CD4-positive, alpha-beta memory T cell (primary cell): ENCODE measurements at places on chromosomes 6 and 20. TPM values are rescaled to one million over a fixed set of nuclear protein-coding genes. Genes with fewer than 3 reads are reported as not detected.

Gene ZNF334
- not detected for total RNA-seq

Gene TSHZ2
- total RNA-seq, result 30.2 TPM

Gene HTR1E
- total RNA-seq, result not detected

Gene LINC00237
- total RNA-seq, result not detected

Gene ID4
- total RNA-seq, result not detected

DNA sequence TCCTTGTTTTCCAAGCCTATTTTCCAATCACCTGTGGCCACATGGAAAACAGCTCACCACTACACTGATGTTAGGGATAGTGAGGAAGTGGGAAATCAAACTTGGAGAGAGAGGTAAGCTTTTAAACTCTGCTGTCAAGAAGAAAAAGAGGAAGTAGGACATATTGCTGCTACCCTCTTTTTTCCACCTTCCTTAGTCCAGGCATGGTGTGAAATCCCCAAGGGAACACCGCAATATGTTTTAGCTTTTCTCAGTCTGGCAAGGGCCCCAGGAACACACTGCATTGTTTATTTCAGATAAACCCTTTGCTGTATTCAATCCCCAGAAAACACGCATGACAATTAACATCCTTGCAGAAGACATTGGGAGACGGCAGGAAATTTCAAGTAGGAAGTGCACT is 61.3 kb downstream of the HS3ST5 start:
- no peaks in the 10 kb centered on the region for H3K27me3 ChIP-seq
- H3K36me3 ChIP-seq, result no peaks in the 10 kb centered on the region
- no peak overlapping the region for H3K4me3 ChIP-seq
- no peak overlapping the region for H3K27ac ChIP-seq
- no peaks in the 10 kb centered on the region for H3K4me1 ChIP-seq

DNA sequence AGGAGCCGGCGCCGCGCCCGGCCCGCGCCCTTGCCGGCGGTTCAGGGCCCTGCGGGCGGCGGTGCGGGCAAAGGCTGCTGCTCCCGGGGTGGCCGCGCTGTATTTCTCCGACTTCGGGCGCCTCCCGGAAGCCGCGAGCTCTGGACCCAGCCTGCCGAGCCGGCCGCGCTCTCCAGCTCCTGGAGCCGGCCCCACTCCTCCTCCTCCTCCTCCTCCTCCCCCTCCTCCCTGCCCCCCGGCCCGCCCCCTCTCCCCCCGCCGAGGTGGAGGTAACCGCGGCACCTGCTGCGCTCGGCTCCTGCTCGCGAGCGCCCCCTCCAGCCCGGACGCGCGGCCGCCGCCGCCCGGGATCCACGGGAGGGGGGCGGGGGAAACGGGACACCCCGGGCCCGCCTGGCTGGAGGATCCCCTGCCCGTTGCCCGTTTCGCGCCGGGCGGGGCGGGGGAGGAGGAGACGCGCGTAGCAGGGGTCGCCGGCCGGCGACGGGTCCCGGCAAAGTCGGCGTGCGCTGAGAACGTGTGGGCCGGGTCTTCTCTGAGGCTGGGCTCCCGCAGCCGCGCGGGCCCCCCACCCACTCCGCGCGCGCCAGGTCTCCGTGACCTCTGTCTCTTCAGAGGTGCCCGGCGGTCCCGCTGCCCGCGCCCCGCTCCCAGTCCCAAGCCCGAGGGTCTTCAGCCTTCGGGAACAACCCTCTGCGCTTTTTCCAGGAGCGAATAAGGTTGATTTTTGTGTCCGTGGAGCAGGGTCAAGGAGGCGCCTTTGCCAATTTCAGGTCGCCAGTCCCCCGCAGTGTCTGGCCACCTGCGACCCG is at the start of gene SLC22A23:
Gene SLC22A23, minus strand, starts transcription at position 153 of the 812 bp plus-strand sequence. CDS start 491 bp downstream, outside the sequence.
- peak; percentile 74 for DNase-seq
- peaks cover 6% of the 10 kb centered on the region for H3K27me3 ChIP-seq
- peaks cover 35% of the 10 kb centered on the region for H3K4me1 ChIP-seq
- peak within 1 kb of the TSS; percentile 37 for H3K27ac ChIP-seq
- H3K4me3 ChIP-seq, result peak within 1 kb of the TSS; percentile 63

GRCh38 chr6:91144126-91144525 is 557.3 kb upstream of the MAP3K7 start:
- no peak overlapping the region for H3K27ac ChIP-seq
- H3K36me3 ChIP-seq, result no peaks in the 10 kb centered on the region
- H3K4me1 ChIP-seq, result no peaks in the 10 kb centered on the region
- H3K4me3 ChIP-seq, result no peak overlapping the region
- no peak for DNase-seq

GRCh38 chr6:65505736-65506135 is 201.3 kb downstream of the EYS start:
- DNase-seq, result no peak
- H3K36me3 ChIP-seq, result no peaks in the 10 kb centered on the region
- H3K27ac ChIP-seq, result no peak overlapping the region
- no peak overlapping the region for H3K4me3 ChIP-seq
- no peaks in the 10 kb centered on the region for H3K27me3 ChIP-seq
- H3K4me1 ChIP-seq, result no peaks in the 10 kb centered on the region

DNA sequence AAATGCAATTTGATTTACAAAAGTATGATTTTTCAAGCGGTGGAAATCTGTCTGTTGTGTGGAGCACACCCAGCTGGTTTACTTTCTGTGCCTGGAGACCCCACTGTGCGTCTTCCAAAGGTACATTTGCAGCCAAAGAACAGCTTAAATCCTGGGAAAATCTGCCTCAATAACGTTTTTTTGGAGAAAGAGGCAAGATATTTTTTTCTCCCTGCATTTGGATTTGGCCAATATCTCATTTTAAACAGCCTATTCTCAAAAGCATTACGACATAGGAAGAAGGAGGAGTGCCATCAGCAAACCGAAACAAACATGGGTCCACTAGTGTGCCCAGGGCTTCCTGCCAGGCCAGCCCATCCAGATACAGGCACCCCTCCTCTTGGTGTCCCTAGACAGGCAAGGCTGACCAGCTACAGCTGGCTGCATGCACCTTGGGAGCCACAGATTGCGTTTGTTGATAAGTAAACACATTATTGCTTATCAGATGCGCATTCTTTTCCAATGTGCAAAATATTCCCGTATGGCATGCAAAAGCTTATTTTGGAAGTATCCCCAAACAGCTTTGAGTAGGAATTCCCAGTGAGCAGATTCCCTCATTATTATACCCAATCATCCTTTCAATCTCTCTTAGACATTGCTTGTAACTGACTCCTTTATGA is 184.5 kb upstream of the MARCKS start:
- no peaks in the 10 kb centered on the region for H3K36me3 ChIP-seq
- H3K4me1 ChIP-seq, result no peaks in the 10 kb centered on the region
- H3K27ac ChIP-seq, result no peak overlapping the region
- H3K4me3 ChIP-seq, result no peak overlapping the region
